ENCODE measurements at places on chromosomes 11 and 22.

DNA sequence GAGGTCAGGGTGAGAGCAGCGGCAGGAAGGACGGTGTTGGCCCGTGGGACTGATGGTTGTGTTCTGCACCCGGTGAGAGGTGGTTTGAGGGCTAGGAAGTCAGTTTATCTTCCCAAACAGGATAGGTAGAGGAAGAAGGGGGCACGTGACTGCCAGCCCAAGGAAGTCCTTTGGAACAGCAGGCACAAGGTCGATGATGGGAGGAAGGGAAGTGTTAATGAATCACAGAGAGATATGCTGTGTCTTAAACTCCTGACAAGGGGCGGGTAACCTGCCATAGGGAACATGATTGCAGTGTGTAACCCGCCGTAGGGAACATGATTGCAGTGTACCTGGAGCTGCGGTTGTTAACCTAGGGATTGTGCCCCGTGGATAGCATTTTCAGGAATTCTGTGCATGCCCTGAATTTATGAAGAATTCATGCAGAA is 49.0 kb downstream of the PRR5L start:
- peaks cover 10% of the 10 kb centered on the region for H3K4me1 ChIP-seq
- H3K4me3 ChIP-seq, result no peak overlapping the region

DNA sequence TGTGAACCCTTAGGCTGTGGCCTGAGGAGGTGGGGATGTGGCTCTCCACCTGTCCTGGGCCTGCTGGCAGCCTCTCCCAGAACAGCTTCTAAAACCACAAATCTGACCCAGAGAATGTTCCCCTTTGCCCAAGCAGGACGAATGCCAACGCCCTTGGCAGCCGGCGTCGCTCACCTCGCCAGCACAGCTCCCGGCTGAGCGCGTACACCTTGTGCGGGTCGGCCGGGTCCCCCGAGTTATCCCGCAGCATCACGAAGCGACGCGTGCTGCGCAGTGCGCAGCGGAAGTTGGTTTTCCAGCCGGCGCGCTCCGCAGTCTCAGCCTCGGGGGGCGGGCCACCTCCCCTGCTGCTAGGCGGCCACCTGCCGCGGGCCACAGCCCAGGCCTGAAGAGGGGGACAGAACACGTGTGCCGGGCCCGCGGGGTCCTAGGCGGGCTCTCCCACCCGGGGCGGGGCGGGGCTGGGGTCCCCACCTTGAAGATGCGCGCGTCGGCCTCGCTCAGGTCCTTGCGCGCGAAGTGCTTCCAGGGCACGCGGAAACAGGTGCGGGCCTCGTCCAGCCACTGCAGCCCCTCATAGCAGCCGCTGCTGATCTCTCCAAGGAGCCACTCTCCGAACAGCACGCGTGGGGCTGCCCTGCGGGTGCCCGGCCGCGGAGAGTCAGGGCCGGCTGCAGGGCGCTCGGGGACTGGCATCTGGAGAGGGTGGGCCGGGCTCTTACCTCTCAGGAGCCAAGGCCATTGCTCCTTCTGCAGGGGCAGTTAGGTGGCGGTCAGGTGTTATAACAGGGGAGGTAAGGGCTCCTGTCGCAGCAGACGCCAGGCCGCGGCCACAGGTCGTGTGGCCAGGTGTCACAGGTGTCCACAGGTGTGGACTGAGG is 887 bp downstream of the IRF7 start:
- H3K27me3 ChIP-seq, result peaks cover 11% of the 10 kb centered on the region
- no peak for DNase-seq
- H3K36me3 ChIP-seq, result peaks cover 14% of the 10 kb centered on the region
- H3K27ac ChIP-seq, result peak overlapping the region; percentile 96

DNA sequence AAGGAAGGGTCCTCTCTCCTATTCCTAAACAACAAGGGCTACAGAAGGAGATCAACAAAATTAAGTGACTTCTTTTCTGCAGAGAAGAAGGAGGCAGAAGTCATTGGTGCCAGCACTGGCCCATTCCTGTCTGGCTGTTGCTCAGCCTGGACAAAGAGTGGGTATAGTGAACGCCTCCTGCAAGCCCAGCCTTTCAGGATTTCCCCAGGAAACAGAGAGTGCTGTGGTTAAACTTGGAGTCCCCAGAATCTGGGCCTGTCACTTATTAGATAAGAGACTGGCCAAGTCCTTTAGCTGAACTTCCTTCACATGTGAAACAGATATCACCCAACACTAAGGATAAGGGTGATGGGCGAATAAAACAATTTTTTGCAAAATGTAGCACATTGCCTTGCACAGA is 10.9 kb downstream of the TST start:
- no peak for DNase-seq
- no peaks in the 10 kb centered on the region for H3K4me1 ChIP-seq
- peaks cover 64% of the 10 kb centered on the region for H3K27me3 ChIP-seq
- H3K27ac ChIP-seq, result no peak overlapping the region

DNA sequence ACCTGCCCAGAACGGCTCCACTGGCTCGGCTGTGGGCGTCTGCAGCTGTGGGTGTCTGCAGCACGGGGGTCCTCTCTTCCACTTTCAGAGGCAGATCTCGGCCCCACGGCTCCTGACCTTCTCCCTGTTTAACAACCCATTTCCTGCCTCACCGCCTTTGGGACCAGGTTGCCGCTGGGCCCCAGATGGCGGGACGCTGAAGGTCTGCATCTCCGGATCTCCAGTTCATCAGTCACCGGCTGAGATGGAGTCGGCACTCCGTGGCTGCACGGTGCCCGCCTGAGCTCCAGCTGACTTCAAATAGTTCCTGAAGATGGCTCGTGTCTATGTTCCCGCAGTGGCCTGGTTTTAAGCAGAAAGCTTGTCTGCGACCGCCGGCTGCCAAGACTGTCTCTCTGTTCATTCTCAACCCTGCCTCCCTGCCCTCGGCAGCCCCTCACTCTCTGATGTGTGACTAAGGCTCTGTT is 475.9 kb downstream of the BRD1 start:
- no peaks in the 10 kb centered on the region for H3K36me3 ChIP-seq
- H3K27ac ChIP-seq, result no peak overlapping the region
- H3K4me3 ChIP-seq, result no peak overlapping the region
- no peaks in the 10 kb centered on the region for H3K4me1 ChIP-seq
- no peak for DNase-seq

DNA sequence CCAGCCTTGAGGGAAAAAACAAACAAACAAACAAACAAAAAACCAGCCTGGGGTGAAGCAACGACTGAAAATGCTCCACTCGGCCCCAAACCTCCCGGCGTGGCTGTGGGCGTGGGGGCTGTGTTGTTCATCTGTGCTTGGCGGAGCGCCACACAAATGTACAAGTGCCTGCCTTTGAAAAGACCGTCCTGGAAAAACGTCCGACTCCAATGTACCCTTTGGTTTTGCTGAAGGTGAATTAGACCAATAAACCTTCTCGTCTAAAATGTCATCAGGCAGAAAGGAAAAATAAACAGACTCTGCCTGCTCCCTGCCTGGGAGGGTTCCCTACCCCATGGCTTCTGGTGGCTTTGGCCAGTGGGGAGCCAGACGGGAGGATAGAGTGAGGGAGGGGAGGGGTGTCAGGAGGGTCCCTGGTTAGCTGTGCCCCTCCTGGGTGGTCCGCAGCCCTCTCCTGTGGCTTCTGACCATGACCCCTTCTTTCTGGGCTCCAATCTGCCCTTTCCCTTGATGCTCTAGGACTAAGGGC is 93.9 kb downstream of the TRMU start:
- no peak overlapping the region for H3K27ac ChIP-seq
- peaks cover 7% of the 10 kb centered on the region for H3K27me3 ChIP-seq
- no peak for DNase-seq

DNA sequence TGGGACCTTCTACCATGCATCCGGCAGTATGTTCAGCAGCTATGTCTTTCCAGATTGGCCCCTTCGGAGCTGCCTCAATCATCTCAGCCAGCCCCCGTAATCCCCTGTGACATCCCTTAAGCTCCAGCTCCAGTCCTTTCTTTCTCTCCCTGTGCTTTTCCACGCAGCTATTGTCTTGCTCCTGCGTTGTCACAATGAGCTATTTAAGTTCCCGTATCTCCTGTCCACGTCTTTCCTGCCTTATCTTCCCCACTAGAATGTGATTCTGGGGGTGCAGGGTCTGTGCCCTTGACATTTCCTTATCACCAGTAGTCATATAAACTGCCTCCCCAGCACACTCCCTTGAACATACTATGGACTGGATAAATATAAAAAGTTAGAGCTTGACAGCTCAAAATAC is 5.1 kb upstream of the ETS1 start:
- peaks cover 17% of the 10 kb centered on the region for H3K27me3 ChIP-seq
- no peaks in the 10 kb centered on the region for H3K36me3 ChIP-seq
- H3K4me3 ChIP-seq, result no peak overlapping the region
- H3K4me1 ChIP-seq, result peaks cover 6% of the 10 kb centered on the region
- H3K27ac ChIP-seq, result no peak overlapping the region
